Stimulated activated CD8-positive, alpha-beta memory T cell treated with anti-CD3 and anti-CD28 coated beads, Interleukin-4, amount 100 ng/mL, for 24 hours (primary cell): ENCODE measurements at places on chromosomes 7 and 10.

GRCh38 chr7:159060440-159060839, 84.2 kb downstream of the VIPR2 start:
- DNase-seq, result no peak

GRCh38 chr10:57898231-57898630, 369.5 kb downstream of the IPMK start:
- no peak for DNase-seq

DNA sequence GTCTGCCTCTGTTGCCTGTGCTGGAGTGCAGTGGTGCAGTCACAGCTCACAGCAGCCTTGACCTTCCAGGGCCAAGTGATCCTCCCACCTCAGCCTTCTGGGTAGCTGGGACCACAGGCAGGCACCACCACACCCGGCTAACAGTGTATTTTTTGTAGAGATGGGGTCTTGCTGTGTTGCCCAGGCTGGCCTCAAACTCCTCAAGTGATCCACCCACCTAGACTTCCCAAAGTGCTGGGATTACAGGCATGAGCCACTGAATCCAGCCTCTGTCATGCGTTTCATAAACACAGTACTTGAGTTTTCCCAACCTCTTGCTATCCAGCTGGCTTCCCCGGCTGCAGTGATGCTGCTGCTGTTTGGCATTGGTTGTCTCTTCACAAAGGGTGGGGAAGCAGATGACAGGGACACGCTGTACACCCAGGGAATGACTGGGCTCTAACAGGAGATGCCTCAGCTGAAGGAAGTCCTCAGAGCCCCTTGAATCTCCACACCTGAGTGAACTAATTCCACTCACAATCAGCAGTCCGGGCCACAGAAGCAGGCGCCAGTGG, 191.5 kb downstream of the DIP2C start:
- DNase-seq, result no peak

- DNase-seq, result no peak
These were observed 2.1 kb upstream of the CFAP46 start for GRCh38 chr10:132944510-132944909.

DNA sequence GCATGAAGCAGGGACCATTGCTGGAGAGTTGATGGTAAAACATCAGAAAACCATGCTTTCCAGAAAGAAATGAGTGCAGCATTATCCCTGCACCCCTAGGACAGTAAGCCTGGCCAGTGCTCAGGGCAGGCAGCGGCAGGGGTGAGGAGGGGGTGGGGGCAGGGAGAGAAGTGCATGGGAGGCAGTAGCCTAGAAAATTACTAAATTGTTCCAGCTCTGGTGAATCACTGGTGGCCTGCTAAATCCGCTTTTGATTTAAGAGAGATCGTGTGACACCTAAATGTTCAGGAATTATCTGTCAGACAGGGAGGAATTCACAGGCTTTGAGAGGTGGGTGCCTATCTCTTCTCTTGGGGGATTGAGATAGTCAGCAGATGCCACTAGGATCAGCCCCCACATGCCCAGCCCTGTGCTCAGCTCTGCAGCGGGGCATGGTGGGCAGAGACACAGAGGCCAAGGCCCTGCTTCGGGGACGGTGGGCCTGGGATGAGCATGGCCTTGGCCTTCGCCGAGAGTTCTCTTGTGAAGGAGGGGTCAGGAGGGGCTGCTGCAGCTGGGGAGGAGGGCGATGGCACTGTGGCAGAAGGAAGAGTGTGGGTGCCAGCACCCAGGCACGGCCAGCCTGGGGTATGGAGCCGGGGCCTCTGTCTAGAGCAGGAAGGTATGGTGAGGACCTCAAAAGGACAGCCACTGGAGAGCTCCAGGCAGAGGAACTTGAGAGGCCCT, 5.0 kb upstream of the AQP1 start:
- no peak for DNase-seq

DNA sequence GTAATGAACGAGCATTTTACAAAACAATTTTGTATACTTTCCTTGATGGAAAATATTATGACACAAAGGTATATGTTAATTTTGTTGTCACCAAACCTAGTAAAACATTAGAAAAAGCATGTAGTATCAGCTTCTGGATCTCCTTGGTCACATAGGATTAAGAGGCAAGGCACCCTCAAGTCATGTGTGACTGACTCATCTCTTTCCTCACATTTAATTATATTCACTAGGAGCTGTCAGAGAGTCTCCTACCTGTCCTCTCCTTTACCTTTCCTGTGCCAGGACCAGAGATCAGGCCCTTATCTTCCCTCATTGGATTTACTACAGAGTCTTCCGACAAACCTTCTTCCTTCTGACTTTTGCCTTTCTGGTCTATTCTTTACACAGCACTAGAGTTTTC, 111.3 kb upstream of the RPA3 start:
- DNase-seq, result no peak

DNA sequence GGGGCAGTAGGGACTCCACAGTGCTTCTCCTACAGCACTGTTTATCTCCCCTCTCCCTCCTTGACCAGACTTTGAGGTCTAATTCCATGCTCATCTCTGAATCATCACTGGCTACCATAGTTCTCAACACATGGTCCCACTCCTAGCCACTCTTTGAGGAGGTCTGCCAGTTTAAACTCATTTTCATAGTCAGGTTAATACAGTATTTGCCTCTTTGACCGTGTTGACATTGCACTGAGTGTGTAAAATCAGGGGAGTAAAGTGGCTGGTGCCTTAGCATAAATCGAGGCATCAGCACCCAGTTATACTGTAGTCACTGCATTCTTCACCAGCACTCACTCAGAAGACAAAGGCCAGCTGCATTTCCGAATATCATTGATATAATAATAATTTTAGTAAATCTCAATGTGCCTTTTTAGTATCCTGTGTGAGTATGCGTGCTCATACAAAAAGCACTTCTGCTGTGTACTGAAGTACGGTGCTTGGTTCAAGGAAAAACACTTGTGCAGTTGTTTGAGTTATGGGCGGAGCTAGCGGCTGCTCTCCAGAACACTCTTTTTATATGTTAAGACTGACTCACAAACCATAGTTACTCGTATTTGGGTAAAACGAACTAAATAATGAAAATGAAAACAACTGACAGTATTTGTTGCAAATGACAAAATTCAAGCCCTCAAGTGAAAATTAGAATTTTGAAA, 89.7 kb downstream of the GALNT11 start:
- DNase-seq, result no peak

GRCh38 chr10:118823256-118823907, 68.6 kb upstream of the CACUL1 start:
- DNase-seq, result no peak

GRCh38 chr10:22343731-22344130, 1.6 kb upstream of the SPAG6 start:
- DNase-seq, result no peak

DNA sequence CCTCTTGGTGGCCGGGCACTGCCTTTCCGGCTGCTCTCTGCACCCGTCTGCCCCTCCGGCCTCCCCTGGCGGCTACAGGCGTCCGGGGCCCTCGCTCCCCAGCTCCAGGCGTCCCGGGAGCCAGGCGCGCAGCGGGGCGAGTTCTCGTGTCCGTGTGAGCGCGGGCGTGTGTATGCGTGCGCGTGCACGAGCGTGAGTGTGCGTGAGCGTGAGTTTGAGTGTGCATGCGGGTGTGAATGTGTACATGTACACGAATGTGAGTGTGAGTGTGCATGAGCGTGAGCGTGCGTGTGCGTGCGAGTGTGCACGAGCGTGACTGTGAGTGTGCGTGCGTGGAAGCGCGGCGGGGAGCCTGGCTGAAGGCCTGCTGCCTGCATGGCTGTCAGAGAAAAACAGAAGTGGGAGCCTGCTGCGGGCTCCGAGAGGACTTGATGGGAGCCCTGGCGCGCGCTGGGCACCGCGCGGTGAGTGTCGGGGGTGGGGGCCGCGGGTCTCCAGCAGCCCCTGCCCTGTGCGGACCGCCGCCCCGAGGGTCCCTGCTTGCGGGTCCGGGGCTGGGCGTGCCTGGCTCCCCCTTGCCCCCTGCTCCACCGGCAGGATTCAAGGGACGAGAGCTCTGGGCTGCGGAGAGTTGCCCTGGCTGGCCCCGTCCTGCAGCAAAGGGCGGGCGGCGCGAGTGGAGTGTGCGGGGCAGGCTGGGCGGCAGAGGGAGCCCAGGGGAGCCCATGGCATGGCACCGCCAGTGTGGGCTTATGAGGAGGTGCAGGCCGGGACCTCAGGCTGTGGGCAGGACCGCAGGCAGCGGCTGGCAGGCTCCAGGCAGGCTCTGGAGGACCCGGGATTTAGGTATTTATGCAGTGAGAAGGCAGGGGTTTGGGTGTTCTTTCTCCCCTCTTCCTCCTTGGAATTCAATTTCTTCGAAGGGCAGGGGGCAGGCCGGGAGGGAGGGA, 75.8 kb upstream of the EN2 start:
- no peak for DNase-seq

DNA sequence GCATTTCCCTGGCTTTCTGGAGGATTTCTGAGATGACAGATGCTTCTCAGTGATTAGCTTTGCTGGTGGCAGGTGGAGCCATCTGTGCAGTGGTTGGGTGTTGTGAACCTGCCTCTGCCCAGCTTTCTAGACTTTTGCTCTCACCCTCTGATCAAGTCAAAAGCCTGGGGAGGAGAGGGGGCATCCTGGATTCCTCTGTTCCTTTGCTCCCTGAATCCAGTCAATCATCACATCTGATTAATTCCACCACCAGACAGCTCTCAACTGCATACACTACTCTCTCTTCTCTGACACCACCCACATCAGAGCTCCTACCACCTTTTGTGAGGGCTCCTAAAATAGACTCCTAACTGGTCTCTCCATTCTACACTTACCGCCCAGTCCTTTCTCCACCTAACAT, 283.5 kb downstream of the WDR11 start:
- DNase-seq, result no peak

GRCh38 chr7:83465643-83466042, 183.3 kb downstream of the SEMA3E start:
- no peak for DNase-seq

DNA sequence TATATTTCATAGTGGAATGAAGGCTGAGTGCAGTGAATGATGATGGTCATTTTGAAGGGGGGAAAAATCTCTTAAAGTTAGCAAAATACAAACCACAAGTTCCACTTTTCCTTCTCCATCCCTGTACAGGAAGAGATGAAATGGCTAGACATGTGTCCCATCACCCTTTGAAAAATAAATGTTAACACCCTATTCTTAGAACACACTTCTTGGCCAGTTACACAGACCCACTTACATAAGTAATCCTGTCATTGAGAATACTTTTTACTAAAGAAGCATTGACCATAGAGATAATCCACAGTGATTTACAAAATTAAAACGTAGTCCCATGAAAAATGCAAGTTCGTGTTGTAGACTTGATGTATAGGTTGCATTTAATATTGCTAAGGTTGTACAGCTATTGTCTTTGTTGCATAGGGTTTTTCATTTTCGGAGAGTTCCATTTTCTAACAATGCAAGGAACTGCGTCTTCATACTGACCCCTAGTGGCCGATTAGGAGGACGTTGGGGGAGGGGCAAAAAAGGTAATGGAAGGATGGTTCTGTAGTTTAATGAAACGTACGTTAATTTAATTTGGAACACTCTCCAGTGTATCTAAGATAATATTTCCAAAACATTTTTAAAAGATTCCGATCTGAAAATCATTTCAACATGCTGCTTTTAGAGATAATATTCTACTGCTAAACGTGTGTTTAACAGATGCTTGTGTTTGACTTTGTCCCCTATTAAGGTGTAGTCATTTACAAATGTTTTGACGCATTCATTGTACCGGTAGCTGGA, 60.9 kb downstream of the ARMC3 start:
- peak; percentile 35 for DNase-seq

GRCh38 chr7:83751217-83751616, 102.3 kb upstream of the SEMA3E start:
- no peak for DNase-seq
